ENCODE measurements at places on chromosomes 6 and 20. TPM values are rescaled to one million over a fixed set of nuclear protein-coding genes. Genes with fewer than 3 reads are reported as not detected.

GRCh38 chr6:163759542-163759941, 345.0 kb downstream of the QKI start:
- peak; percentile 74 for DNase-seq

PAK5 gene
- not detected for total RNA-seq

LYRM2 gene
- total RNA-seq: 24.4 TPM

GRCh38 chr6:25714765-25715164, 39.8 kb upstream of the SLC17A4 start:
- peak; percentile 60 for DNase-seq

GRCh38 chr6:139164001-139164400, 29.1 kb downstream of the HECA start:
- DNase-seq: no peak

SLA2 gene
- total RNA-seq: not detected

DNA sequence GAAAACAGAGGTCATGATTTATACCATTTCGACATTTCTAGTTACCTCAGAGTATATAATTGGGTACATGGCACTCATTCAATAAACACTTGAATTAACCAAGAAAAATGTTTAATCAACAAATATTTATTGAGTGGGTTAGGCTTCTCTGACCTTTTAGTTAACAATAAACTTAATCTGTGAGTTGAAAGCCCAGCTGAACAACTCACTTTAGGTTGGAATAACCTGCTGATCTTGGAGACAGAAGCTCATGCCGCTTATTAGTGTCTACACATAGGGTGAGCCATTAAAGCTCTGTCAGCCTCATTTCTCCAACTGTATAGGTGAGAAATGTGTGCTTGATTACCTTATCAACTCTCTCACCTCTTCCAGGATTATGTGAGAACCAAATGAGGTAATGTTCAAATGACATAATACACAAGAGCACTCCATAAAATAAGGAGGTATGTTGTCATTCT, 98.2 kb upstream of the DTNBP1 start:
- no peak for DNase-seq

GRCh38 chr6:166492092-166492741, 94.3 kb downstream of the RAMACL start:
- DNase-seq: no peak

RAET1E gene
- total RNA-seq: 11.3 TPM

SMLR1 gene
- not detected for total RNA-seq

DNA sequence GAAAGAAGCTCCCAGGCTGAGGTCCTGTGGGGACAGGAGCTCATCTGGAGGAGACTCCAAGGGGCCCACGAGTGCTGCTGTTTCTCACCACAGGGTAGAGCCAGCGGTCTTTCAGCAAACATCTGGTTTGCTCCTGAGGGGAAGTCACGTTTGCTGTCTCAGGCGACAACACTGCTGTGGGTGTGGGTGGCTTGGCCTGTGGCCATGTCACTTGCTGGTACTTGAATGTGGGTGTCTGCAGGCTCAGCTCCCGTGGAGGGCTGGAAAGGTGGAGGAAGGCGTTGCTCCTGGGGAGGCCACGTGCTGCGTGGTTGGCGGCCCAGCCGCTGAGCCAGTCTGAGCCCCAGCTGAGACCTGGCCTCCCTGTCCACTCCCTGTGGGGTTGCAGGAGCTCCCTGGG, 52.8 kb upstream of the MPC1 start:
- no peak for DNase-seq

ZBP1 gene
- not detected for total RNA-seq

DNA sequence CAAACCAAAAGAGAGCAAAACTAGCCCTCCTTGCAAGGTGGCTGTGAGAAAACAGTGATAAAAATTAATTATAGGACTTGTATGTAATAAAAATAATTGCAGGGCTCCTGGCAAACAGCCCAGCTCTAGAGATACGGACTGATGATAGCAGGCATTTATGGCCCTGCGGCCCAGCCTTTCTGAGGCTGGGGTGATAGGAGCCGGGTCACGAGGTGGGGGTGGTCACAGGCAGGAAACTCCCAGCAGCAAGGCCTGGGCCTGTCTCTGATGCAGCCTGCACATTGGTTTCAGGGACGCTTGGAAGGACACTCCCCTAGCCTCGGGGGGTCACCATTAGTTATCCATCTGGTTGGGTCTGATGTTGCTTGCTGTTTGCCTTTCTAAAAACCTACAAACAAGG, 18.7 kb upstream of the TTPAL start:
- DNase-seq: no peak

DNA sequence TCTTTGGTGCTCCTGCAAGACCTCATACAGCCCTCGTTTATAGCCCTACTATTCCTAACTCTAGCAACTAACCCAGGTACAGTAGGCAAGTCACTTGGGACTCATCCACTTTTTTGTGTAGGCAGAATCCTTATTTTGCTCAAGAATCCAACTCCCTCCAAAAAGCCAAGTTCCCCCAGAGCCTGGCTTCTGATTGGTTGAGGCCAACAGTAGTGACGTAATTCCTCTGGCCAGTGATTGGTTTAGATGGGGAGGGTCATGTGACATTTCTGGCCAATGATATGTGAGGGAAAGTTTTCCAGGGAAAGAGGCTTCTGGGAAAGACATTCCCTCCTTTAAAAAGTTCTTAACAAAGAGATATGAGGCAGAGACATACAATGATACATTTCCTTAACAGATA, 32.1 kb downstream of the KIAA1755 start:
- peak; percentile 25 for DNase-seq

GRCh38 chr20:23142162-23143050, 56.3 kb upstream of the CD93 start:
- DNase-seq: no peak

PBOV1 gene
- not detected for total RNA-seq

- DNase-seq: peak; percentile 78
Measured at GRCh38 chr6:1436334-1437306, 47.2 kb downstream of the FOXF2 start.

DNA sequence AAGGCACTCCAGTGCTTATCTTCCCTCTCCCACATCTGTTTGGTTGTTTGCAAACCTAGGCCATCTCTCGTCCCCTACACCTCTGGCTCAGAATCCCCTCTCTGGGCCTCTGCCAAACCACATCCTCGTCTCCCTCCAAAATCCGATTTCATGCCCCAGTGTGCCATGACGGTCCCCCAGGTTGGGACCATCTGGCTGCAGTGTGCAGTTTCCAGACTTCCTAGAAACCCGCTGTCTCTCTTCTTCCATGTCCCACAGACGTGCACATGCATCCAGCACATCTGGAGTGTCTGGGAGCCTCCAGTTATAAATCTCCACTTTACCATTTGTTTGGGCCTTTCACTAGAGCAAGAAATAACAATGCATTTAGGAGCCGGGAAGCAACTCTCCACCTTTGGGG, 316.2 kb downstream of the KIF16B start:
- DNase-seq: no peak

GTF3C6 gene
- total RNA-seq: 105 TPM

ARG1 gene
- not detected for total RNA-seq

ZBTB12 gene
- 15.1 TPM for total RNA-seq

DNA sequence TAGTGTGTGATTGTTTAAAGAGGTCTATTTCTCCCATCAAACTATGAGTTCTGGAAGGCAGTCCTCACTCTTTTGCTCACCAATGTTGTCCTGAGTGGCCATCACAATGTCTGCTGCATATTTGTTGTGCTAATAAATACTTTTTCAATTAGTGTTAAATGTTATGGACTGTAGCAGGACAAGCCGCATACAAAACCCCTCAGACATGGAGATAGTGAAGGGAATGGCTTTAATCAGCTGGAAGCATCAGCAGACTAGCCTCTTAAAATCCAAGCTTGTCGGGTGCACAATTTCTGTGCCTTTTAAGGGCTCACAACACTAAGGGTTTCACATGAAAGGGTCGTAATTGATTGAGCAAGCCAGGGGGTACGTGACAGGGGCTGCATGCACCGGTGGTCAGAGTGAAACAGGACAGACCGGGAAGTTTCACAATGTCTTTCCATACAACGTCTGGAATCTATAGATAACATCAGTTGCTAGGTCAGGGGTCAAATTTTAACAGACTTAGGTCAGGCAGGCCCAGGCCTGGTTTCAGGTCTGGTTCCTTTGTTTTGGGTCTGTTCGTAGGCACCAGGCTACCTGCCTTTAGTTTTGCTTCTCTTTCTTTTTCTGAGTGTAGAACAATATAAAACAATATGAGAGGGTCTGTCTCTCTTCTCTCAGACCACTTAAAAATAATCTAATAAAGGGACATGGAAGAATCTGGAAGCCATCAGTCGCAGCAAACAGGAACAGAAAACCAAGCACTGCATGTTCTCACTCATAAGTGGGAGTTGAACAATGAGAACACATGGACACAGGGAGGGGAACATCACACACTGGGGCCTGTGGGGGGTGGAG, 327.6 kb upstream of the HTR1E start:
- DNase-seq: no peak

SPTLC3 gene
- 6.5 TPM for total RNA-seq

DNA sequence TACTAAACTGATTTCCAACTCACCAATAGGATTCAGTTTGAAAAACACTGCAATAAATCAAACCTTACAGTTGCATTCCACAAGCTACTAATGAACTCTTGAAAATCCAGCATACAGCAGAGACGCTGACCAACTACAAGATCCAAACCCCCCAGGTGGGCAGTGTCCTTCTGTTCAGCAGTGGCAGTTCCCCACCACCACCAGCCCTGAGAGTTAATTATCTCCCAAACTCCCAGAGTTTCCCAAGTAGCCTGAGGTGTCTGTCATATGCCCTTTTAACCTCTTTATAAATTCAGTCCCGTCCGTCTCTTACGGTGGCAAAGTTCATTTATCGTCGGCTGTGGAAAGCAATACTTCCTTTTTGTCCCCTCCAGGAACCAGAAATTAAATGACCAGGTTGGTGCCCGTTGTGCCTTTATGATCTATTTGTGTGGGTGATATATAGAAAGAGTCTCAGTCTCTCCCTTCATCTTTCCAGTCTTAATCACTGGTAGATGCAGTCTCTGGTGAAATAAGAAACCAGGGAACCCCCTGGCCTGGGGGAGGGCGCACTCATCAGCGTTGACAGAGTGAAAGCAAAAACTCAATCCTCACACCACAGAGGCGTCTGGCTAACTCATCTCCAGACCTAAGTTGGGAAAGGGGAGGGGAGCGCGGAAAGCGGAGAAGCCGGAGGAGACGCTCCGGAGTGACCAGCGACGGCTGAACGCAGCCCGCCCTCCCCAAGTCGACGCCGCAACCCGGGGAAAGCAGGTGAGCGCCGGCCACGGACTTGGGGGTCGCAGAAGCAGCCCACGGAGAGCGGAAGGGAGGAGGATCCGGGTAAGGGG, 717 bp downstream of the MRPL14 start:
- peak; percentile 68 for DNase-seq

- no peak for DNase-seq
Measured at GRCh38 chr6:138576313-138576712, 77.0 kb upstream of the NHSL1 start.

- DNase-seq: no peak
Measured at GRCh38 chr6:159473475-159474263, 219.4 kb downstream of the SOD2 start.

DNA sequence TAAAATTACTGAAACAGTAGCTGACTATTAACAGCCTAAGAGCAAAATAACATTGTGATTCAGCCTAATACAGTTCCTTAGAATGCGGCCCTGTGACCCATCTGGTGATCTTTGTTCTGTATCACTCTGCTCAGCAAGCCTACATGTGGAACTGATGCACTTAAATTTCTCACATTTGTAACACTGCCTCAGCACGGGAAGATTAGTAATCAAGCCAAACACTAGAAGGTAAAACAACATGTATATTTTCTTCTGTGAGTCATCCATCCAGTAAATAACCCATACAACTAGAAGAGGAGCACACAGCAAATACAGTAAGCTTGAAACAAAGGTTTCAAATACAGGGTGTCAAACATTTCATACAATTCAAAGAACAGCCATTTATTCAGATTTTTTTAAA, 189.7 kb upstream of the NOX3 start:
- peak; percentile 27 for DNase-seq

GRCh38 chr6:19413323-19413722, 423.8 kb upstream of the ID4 start:
- DNase-seq: peak; percentile 17

FAM83B gene
- total RNA-seq: not detected

WFDC12 gene
- total RNA-seq: not detected

- DNase-seq: peak; percentile 17
Measured at GRCh38 chr20:8368670-8369069, 236.6 kb downstream of the PLCB1 start.

DNA sequence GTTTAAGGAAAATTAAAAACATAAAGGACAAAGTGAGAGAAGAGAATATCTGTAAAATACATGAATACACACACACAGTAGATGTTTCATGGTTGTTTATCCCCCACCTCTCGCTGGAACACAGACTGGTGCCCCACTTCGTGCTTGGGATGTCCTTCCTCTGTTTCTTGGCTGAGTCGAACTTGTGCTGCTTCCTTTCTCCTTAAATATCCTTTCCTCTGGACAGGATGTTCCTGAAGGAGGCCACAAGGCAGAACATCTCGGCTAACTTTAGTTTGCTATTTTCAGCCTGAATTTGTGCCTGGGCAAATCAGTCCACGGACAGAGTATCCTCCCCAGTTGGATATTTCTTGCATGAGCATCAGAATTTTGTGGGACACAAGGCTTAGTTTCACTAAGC, 54.7 kb upstream of the ZMYND8 start:
- no peak for DNase-seq

CALHM5 gene
- total RNA-seq: 1.0 TPM

NHSL1 gene
- total RNA-seq: 7.5 TPM

- DNase-seq: no peak
Measured at GRCh38 chr6:55772730-55773129, 102.7 kb downstream of the BMP5 start.

DNA sequence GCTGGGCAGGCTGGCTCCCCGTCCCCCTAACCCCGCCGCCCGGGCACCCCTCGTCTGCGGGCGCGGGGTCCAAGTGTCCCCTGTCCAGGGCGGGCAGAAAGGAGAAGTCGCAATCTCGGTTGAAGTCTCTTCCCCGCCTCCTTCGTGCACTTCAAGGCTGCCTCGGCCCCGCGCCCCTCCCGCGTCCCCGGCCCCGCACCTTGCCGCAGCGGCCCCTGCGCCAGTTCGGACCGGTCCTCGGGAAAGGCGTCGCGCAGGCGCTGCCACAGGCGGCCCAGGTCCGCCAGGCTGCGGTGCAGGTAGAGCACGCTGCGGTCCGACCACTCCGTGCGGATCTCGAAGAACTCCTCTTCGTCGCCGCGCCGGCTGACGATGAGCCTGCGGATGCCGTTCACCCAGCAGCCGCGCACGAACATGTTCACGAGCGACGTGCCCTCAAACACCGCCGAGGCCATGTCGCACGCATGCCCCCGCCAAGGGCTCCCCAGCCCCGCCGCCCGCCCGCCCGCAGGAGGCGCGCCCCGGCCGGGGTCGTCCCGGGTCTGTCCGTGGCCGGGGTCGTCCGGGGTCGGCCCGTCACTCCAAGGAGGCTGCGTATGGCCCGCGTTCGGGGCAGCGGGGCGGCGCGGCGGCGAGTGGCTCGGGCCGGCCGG, at the start of gene PXDC1:
PXDC1 (minus strand) TSS at position 637 of the 653 bp plus-strand sequence; CDS start at position 455, 182 bp downstream.
- DNase-seq: no peak

All from HT1080 (cell line).